ENCODE measurements at places on chromosomes 2 and 18.

- no peak for DNase-seq
Measured at GRCh38 chr18:76425146-76426131, 69.6 kb downstream of the ZNF516 start.

GRCh38 chr2:134377730-134378129, 123.9 kb downstream of the MGAT5 start:
- DNase-seq = no peak

- no peak for DNase-seq
Measured at GRCh38 chr2:15899751-15900493, 40.4 kb upstream of the MYCN start.

DNA sequence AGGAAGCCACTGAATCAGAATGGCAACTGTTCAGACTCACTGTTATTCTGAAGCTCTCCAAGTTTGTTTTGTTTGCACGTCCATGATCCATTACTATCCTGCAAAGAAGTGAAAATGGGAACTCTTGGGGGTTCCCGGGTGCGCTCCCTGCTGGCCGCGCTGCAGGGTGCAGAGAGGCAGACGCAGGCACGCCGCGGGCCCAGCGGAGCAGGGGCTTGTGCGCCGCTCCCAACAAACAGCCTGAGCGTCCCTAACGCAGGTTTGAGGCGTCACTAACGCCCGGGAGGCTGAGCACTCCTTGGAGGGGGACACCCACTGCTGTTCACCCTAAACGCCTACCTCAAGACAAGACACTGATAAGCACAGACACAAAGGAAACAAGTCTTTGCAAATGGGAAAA, 14.3 kb upstream of the PIEZO2 start:
- DNase-seq = no peak

DNA sequence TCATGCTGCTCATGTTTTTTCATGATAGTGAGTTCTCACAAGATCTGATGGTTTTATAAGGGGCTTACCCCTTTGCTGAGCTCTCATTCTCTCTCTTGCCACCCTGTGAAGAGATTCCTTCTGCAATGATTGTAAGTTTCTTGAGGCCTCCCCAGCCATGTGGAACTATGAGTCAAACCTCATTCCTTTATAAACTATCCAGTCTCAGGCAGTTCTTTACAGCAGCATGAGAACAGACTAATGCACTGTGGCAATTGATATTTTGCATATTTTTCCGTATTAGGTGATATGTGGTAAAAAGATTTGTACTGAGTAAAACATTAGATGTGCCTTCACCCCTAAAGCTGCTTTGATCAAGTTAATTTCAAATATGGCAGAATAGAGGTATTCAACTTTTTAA, 48.8 kb downstream of the RAB27B start:
- DNase-seq = no peak

- peak; percentile 50 for DNase-seq
Measured at GRCh38 chr2:201116959-201117734, 1.2 kb downstream of the CFLAR start.

- no peak for DNase-seq
Measured at GRCh38 chr2:132772340-132772739, 102.3 kb upstream of the LYPD1 start.

- no peak for DNase-seq
Measured at GRCh38 chr2:42850016-42850805, 57.8 kb upstream of the HAAO start.

GRCh38 chr2:237752761-237753165, 45.8 kb upstream of the RBM44 start:
- peak; percentile 43 for DNase-seq

GRCh38 chr2:240386326-240386725, 49.1 kb upstream of the GPC1 start:
- DNase-seq = no peak

GRCh38 chr18:46856973-46857372, 60.3 kb downstream of the PIAS2 start:
- DNase-seq = no peak

GRCh38 chr2:168525020-168525419, 68.9 kb downstream of the CERS6 start:
- DNase-seq = no peak

- no peak for DNase-seq
Measured at GRCh38 chr2:141522048-141522447, 608.8 kb downstream of the LRP1B start.

GRCh38 chr2:236309669-236310029, 45.4 kb upstream of the ASB18 start:
- no peak for DNase-seq

- no peak for DNase-seq
Measured at GRCh38 chr2:79223539-79223938, 64.0 kb upstream of the REG3A start.

- DNase-seq = no peak
Measured at GRCh38 chr2:230644356-230644935, 68.2 kb upstream of the CAB39 start.

DNA sequence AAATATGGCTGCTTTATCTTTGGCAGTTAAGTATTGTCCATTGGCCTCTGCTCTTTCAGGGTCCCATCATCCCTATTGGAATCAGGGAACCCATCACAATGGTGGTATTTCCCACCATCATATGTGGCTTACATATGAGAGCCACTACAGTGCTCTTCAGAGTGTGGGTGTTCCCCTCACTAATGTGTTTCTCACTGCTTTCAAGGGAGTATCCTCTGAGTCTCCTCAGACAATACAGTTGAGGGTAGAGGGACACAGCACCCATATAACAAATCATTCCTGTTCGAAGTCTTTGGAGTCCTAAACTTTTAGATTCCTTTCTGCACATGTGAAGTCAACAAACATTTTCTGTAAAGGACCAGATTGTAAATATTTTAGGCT, 48.8 kb upstream of the DNAJC10 start:
- DNase-seq = no peak

- no peak for DNase-seq
Measured at GRCh38 chr18:64091526-64091925, 57.4 kb downstream of the LINC00305 start.

GRCh38 chr18:58175786-58176176, 131.8 kb downstream of the NEDD4L start:
- DNase-seq = no peak
